IMR-90 (cell line): ENCODE measurements at places on chromosomes 12 and 14. TPM values are rescaled to one million over a fixed set of nuclear protein-coding genes. Genes with fewer than 3 reads are reported as not detected.

The BDKRB2 gene
- total RNA-seq, result 60.5 and 73.1 TPM in 2 replicates

The SLC5A8 gene
- not detected in 2 replicates for total RNA-seq

The CIDEB gene
- total RNA-seq, result under 0.01 TPM in 2 replicates

The ARL6IP4 gene
- total RNA-seq, result 161 and 205 TPM in 2 replicates

The ADAMTS20 gene
- not detected in 2 replicates for total RNA-seq

The CDCA3 gene
- 23.5 and 30.3 TPM in 2 replicates for total RNA-seq

The SIX6 gene
- total RNA-seq, result not detected in 2 replicates

The PRH2 gene
- total RNA-seq, result 0.28 TPM in 1 of 2 replicates, not detected in the other

The TSHR gene
- total RNA-seq, result not detected in 2 replicates

The PTCSC3 gene
- total RNA-seq, result not detected in 2 replicates

The GALNT9 gene
- under 0.01 TPM in 1 of 2 replicates, not detected in the other for total RNA-seq

The EIF2S3B gene
- 4.4 and 6.8 TPM in 2 replicates for total RNA-seq

The ACOT6 gene
- total RNA-seq, result not detected in 2 replicates

The OASL gene
- total RNA-seq, result under 0.01 TPM in 2 replicates

The TMPO gene
- total RNA-seq, result 62.0 and 102 TPM in 2 replicates

The EGLN3 gene
- under 0.01 and 0.28 TPM in 2 replicates for total RNA-seq

The IL26 gene
- total RNA-seq, result not detected in 2 replicates

The TEX52 gene
- total RNA-seq, result not detected in 2 replicates

The SERPINA9 gene
- under 0.01 and 0.18 TPM in 2 replicates for total RNA-seq

The GPR84 gene
- not detected in 2 replicates for total RNA-seq

The PRIMA1 gene
- total RNA-seq, result not detected in 2 replicates

The UTP20 gene
- total RNA-seq, result 22.0 and 29.7 TPM in 2 replicates

The AMIGO2 gene
- 31.7 and 32.6 TPM in 2 replicates for total RNA-seq

The GALNT4 gene
- 9.0 and 14.2 TPM in 2 replicates for total RNA-seq

The TAS2R43 gene
- 0.90 and 1.9 TPM in 2 replicates for total RNA-seq

The RERG gene
- not detected in 2 replicates for total RNA-seq

The TDP1 gene
- 39.2 and 53.1 TPM in 2 replicates for total RNA-seq

The TC2N gene
- total RNA-seq, result under 0.01 and 0.18 TPM in 2 replicates

The PTPRB gene
- 5.3 and 6.5 TPM in 2 replicates for total RNA-seq

The AMDHD1 gene
- total RNA-seq, result under 0.01 TPM in 1 of 2 replicates, not detected in the other

The MYH6 gene
- not detected in 2 replicates for total RNA-seq

The HOTAIR gene
- total RNA-seq, result not detected in 2 replicates

The DCN gene
- 223 and 241 TPM in 2 replicates for total RNA-seq

The DBX2 gene
- not detected in 2 replicates for total RNA-seq
